Activated CD8-positive, alpha-beta memory T cell treated with anti-CD3 and anti-CD28 coated beads, Interleukin-2, amount 10 ng/mL, durations not matched to agents 7 days and 5 days (primary cell): ENCODE measurements at places on chromosomes 5 and 9. TPM values are rescaled to one million over a fixed set of nuclear protein-coding genes. Genes with fewer than 3 reads are reported as not detected.
A peak's percentile ranks its signal among the peaks of the same experiment; 100 is the strongest.

- no peak for DNase-seq
These were observed 219.9 kb downstream of the NXNL2 start for GRCh38 chr9:88754886-88755285.

DNA sequence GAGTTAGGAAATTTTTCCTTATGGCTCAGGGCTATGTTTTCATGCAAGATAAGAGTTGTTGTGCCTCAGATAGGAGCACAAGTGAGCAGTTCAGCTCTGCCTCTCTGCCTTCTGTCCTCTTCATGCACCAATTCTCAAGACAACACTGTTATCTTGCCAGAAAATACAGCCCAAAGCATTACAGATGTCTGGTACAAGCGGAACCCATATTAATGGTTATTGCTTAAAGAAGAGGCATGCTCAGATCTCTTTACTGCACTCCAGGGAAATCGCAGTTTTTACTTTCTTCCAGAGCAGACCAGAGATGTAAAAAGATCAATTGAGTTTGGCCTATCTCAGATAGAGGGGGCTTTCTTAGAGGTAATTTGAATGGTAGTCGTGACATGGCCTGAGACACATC lies 361.6 kb upstream of the WWC1 start:
- DNase-seq: no peak

DNA sequence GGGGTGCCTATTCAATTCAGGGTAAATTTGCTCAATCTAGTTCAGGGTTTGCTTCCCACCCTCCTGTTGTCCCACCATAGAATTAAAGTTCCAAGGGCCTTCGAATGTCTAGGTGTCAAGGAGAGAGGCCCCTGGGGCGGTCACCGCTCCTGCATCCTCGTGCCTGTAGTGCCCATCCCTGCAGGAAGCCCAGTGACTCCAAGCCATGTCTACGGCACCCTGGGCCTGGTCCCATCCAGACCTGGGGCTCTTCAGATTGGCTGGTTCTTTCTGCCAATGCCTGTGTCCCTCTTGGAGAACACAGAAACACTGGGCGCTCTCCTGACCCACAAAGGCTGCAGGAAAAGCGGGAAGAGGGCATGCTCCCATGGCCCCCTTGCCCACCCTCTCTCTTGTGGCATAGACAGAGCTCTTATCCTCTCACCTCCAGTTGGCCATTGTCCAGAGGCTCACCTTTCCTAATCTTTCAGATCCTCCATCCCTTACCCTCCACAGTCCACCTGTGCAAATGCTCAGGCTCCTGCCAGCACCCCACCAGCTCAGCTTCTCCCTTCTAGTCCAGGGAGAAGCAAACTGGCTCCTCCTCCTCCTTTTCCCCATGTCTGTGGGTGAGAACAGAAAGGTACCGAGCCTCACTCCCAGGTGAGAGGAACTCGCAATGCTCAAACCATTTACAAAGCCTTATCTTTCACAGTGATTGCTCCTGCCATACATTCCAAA lies 253.0 kb upstream of the IRX2 start:
- no peak for DNase-seq

DNA sequence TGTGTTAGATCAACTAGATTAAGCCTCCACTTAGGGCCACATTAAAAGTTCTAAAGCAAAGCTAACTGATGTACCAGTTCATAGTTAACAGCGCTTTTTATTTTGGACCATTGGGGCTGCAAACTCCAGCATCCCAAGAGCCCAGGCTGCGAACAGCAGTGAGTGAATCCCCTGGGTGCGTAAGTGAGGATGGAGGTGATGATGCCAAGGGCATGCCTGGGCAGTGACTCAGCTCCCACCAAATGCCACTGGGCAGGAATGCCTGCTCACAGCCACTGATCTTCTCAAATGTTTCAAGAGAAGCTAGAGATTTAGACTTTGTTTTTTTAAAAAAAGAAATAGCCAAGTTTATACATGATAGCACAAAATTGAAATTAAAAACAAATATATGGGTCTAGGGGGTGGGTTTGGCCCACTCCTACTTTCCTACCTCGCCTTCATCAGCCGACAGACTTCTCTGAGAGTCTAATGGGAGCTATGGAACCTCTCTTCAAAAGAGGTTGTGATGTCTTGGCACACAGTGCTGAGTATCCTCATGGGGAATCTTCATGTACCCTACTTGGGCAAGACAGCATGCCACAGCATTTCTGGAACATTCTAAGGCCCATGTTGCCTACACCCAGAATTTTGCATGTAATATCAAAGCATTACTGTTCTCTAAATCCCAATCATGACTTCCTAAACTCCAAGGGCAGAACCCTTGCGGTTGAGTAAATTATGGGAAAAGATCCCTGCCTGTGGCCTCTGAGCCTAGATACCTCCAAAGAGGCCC lies 398.1 kb downstream of the EBF1 start:
- DNase-seq: no peak

DNA sequence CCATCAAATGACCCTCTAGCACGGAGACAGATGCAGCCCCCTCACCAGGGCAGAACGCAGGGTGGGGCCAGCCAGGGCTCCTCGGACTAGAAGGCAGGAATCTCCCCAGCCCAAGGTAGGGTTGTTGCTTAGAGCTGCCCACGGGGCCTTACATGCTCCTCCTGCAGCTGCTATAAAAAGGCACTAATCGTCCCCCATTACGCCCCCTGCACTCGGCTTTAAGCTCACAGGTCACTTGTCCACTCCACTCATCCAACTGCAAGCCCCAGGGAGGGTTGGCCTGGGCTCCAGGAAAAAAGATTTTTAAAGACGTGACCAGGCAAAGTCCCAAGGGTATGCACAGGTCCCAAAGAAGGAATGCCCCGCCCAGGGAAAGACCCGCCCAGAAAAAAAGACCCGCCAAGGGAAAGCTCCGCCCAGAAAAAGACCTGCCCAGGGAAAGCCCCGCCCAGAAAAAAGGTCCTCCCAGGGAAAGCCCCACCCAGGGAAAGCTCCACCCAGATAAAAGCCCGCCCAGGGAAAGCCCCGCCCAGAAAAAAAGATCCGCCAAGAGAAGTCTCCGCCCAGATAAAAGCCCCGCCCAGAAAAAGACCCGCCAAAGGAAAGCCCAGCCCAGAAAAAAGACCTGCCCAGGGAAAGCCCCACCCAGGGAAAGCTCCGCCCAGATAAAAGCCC lies 11.1 kb downstream of the GRIN1 start:
- DNase-seq: peak; percentile 64

The HTR1A gene
- not detected for total RNA-seq

The CERCAM gene
- total RNA-seq: 12.2 TPM

The MYMK gene
- not detected for total RNA-seq
